T-helper 1 cell (primary cell): ENCODE measurements at places on chromosomes 1 and 21.

DNA sequence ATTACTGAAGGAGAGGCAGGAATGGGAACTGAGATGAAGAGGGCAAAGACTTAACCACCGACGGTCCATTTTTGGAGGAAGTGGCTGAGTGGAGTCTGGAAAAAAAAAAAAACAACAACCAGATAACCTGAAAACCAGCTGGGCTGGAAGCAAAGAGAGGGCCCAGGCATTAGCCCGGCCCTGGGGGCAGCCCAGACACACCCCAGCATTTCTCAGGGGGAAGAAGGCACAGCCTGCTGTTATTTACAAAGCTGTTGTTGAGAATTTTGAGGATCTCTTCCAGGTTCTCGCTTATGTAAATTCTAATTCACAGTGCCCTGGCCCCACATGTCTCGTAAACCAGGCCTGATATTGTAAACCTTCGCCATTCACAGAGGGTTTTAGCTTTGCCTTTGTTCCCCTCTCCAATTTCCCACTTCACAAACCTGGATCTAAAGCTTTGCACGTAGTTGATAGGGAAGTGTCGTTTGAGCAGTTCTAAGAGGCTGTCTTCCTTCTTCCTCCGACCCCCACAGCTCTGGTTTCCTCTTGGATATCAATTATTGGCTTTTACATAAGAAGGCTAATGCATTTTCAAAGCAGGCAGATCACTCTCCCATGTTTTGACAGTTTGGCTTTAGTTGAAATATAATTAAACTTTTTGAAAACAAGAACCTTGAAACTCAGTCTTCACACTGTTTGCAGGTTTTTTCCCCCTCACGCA, 161.8 kb upstream of the IRF2BP2 start:
- DNase-seq, result no peak

DNA sequence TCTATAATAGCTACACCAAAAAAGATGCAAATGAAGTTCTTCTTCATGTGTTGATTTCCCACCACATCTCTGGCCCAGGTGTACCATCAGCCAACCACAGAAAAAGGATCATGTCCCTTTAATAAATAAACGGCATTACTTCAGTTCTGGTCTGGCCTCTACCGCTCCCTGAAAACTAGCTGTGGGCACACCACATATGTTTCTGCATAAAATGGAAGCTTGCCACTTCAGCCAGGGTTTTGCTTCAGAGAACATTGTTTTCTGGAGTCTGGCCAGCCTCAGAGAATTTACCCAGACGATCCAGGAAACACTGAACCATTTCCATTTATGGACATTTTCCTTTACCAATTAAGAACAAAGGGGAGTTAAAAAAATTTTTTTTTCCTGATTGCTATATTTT, 5.8 kb upstream of the LAMC2 start:
- DNase-seq, result no peak

DNA sequence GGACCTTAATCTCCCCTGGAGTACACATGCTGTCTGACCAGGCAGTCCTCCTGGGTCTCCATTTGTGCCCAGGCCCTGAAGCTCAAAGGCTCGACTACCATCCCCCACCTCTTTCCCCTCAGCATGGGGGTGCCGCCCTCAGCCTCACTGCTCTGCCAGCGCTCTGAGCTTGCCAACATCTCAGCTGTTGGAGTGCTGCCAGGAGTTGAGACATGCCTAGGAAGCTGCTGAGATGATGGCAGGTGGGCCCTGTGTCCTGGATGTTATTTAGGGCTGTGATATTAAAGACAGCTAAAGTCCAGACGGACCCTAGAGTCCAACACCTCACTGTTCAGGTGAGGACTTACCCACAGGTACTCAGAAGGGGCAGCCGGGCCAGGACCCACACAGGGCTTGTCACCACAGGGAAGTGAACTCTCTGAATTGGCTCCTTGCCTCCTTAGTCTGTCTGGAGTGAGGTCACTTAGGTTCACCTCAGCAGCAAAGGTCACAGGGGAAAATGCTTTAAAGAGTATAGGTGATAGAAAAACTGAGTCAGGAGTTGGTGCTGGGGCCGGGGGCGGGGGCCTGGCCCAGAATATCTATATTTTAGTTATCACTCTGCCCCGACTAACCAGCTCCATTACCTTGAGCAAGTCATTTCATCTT, 19.7 kb upstream of the KCNC4 start:
- no peak for DNase-seq

DNA sequence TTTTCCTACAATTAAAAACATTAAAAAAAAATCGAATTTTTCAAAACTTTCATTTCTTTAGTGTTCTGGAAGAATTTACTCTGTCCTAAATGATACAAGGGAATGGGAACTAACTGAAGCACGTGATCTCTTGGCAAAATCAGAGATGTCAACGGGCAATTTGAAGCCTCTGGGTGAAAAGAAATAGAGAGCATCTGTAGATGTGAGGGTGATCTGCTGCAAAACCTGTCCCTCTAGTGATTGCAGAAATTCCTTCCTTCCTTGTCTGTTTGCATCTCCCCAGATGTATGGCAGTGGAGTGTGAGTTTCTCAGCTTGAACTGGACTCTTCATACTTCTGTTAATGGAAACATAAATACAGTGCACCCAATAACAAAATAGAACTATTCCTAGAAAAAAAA, 100.5 kb upstream of the S1PR1 start:
- no peak for DNase-seq

- DNase-seq, result no peak
These were observed 57.9 kb upstream of the EDN2 start for GRCh38 chr1:41542196-41542930.

DNA sequence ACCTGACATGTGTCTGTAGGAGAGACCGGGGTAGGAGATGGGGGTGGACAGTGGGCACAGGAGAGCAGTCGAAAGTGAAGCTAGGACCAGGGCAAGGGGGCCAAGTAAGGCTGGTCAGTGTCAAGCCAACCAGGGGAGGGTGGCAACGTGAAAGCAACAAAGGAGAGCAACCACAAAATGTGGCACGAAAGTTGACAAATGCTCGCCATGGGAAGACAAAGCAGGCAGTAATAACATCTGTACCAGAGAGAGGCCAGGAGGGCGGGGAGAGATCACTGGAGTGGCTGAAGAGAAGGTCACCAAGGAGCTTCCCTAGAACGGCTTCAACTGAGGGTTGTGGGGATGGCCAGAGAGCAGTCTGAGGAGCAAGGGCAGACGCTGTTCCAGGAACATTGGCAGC, 17.0 kb downstream of the QSOX1 start:
- no peak for DNase-seq

DNA sequence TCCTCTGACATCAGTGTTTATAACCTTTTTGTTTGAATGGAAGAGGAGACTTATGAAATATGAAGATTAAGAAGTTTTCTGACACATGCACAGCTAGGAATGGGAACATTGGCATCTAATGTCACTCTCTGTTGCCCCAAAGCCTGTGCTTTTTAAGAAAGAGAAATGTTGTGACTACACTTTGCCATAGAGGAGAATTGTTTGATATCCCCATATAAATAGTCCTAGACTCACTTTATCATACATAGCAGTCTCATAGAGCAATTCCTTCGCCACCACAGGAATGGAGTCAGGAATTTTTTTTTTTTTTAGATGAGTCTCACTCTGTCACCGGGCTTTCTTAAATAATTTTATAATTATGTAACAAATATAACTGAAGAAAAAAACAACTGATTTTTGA, 1.5 kb downstream of the KRTAP21-3 start:
- no peak for DNase-seq

GRCh38 chr1:24051206-24051945, 60.6 kb downstream of the MYOM3 start:
- DNase-seq, result no peak

DNA sequence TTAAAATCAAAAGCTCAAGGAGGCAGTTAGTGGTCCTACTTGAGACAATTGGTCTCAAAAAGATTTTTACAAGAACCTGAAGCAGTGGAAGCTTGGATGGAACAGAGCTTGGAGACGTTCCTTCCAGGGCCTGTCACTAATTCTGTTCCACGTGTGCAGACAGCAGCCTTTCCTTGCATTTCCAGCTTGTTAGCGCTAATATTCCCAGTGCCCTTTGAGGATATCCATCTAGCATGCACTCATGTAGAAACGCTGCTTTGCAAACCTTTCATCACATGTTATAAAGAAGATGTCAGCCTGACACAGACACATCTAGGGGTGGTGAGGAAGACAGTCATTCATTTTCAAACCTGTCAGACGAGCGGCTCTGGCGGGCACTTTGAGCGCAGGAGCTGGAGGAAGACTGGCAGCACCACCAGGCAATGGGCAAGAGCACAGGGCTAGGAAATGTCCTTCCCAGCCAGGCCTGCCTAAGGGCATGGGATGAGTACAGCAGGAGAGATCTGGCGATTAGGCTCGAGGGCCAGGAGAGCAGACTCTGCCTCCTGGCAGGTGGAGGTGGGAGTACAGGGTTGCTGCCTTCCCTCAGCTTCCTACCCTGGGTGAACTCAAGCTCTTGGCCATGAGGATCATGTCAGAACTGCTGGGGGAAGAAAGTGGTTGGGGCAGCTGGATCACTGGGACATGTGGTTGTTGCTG, 55.5 kb downstream of the CASQ2 start:
- no peak for DNase-seq

DNA sequence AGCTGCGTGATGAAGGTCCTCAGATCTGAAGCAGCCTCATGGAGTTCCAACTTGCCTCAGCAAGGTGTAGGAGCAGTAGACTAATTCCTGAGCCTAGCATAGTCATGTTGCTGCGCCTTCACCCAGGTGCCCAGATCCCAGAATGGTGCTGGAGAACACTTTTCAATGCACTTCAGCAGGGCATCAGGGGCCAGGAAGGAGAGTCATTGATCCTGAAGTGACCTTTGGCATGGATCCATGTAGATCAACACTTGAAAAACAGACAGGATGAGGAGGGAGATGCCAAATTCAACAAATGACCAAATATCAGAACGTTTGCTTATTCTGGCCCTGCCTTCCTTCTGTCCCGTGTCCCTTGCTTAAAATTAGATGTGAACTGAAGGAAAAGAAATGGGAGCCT, 91.9 kb downstream of the LEPR start:
- DNase-seq, result no peak

DNA sequence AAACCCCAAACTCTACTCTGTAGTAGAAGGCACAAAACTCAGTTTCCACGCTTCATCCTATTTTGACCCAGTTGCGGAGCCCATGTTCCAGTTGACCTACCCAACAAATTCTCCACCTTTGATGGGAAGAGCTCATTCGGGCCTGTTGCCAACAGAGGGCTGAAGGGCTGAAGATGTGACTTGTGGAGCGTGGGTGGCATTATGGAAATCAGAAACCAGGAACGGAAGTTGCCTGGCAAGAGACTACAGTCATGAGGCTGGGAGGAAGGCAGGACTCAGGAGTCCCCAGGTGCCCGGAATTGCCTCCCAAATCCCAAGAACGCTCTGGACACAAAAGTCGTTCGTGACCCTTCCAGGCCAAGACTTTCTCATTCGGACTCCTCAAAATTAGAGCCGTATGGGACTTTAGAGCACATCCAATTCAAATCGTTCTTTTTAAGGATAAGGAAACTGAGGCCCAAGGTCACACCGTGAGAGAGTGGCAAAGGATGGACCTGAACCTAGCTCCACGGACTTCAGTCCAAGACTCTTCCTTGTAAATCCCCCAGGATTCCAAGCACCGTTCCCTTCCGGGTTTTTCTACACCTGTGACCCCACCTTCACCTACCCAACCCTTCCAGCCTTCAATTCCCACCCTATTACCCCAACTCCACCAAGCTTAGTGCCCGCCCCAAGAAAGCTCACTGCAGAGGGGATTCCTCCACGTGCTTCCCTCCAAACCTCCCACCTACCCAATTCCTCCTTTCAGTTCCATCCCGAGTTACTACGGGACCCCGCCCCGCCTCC, 739 bp downstream of the SMG5 start:
- no peak for DNase-seq

GRCh38 chr1:37372302-37372701, 102.1 kb upstream of the ZC3H12A start:
- no peak for DNase-seq

DNA sequence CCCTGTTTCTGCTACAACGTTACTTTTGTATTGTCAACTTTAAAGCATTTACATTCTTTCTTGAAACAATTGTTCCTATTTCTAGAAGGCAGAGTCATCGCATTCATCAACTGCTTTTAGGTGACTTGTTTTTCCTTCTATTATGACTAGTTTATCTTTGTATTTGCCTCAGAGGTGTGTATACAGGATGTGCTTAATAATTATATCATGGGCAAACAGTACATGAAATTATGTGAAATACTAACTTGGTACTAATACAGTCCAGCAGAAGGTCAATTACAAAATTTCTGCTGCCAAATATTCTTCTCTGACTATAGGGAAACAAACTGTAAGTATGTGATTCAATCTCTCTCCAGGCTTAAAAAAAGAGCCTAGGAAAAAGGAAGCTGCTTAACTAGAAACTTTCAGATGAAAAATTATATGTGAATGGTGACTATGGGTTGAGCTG, 101.6 kb downstream of the C4BPA start:
- DNase-seq, result no peak

- no peak for DNase-seq
These were observed 21.1 kb downstream of the PLA2G4A start for GRCh38 chr1:186849826-186850225.

DNA sequence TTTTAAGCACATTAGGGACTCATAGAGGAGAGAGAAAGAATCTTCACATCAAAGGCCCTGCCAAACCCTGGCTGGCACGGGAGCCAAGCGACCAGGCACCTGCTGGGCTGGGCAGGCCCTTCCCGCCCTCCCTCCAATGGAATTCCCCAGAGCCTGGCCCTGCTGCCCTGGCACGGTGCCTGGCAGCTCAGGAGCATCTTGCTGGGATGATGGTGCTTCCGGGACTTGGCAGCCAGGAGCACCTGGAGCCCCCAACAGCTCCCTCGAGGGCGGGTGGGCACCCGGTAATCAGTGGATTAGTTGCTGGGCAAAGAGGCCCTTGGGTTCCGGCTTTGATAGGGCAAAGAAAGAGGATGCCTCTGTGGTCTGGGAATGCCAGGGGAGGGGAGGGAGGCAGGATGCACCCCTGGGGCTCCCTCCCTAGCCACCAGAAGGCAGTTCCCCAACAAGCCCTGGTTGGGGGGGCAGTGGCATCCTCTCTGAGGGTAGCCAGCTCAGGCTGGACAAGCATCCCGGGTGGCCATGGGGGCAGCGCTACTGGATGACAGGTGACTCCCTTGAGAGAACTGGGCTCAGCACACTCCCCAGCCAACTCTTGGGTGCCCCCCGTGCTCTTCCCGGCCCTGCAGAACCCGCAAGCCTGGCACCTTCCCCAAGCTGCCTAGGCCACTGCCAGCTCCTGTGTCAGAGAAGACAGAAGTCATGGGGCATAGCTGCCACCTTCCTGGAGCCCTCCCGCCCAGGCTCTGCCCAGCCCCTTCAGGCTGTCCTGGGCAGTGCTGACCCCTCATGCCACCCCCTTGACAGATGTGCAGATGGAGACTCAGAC, 26.4 kb downstream of the KRTAP10-1 start:
- DNase-seq, result no peak

DNA sequence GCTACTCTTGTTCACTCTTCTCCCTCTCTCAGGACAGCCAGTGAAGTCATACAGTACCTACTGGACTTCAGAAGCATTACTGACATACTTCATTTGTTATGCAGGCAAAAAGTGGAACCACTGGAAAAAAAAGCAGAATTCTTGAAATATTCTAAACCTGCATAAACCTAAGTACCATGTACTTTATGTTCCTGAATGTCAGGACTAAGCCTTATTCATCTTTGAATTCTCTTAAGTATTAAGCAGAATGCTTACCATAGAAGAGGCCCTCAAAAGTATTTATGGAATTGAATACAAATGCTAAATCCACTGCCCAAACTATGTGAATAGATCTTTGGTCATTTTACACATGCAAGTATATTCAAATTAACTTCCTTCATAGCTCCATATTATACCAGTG, 7.8 kb downstream of the PSMB2 start:
- DNase-seq, result no peak
